ENCODE measurements at places on chromosomes 2 and 18.

GRCh38 chr2:54958717-54959371 is 91.4 kb downstream of the RTN4 start:
- DNase-seq, result no peak

GRCh38 chr2:106956879-106957278 is 70.9 kb upstream of the ST6GAL2 start:
- no peak for DNase-seq

DNA sequence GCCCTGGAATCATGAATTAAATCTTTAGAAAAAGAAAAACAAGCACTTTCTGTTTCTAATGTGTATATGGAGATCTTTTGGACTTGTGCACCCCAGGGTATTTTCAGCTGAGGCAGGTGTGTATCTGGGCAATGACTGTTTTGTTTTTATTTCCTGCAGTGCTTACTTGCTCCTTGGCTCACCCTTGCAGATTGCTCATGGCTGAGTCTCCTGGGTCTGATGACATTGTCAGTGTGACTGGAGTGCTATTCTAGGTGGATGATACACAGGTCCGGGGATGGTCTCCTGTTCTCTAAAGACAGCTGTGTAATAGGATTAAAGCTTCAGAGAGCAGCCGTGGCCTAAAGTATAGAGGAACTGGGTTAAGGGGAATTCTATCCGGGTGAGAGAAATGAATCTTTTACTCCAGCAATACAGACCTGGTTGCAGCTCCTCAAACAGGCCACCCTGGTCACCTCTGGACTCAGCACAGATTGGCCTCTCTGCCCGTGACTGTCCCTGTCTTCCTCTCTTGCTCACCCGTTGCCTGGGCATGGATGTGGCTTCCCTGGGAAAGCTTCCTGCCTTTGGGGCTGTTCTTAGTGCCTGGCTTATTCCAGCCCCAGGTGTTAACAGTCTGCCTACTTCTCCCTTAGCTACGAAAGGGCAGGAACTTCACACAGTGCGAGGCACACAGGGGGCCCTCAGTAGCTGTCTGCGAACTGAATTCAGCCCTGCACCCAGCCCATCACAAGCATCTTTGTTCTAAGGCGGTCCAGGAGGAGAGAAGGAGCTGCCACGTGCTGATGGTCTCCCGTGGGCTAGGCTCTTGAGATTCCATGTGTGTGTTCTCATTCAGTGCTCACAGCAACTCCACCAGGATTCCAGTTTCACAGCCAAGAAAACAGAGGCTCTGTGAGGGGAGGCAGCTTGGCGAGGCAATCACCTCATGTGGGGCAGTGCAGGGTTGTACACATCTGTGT is 84.3 kb downstream of the ACOXL start:
- no peak for DNase-seq

- no peak for DNase-seq
Measured at GRCh38 chr2:134170700-134171099, 83.2 kb upstream of the MGAT5 start.

GRCh38 chr18:62018759-62019041 is 125.9 kb upstream of the RNF152 start:
- DNase-seq, result no peak

GRCh38 chr18:41456831-41457230 is 498.2 kb upstream of the PIK3C3 start:
- no peak for DNase-seq

- DNase-seq, result no peak
Measured at GRCh38 chr2:51971136-51971535, 939.2 kb upstream of the NRXN1 start.

- DNase-seq, result no peak
Measured at GRCh38 chr2:138665937-138666336, 114.3 kb downstream of the NXPH2 start.

DNA sequence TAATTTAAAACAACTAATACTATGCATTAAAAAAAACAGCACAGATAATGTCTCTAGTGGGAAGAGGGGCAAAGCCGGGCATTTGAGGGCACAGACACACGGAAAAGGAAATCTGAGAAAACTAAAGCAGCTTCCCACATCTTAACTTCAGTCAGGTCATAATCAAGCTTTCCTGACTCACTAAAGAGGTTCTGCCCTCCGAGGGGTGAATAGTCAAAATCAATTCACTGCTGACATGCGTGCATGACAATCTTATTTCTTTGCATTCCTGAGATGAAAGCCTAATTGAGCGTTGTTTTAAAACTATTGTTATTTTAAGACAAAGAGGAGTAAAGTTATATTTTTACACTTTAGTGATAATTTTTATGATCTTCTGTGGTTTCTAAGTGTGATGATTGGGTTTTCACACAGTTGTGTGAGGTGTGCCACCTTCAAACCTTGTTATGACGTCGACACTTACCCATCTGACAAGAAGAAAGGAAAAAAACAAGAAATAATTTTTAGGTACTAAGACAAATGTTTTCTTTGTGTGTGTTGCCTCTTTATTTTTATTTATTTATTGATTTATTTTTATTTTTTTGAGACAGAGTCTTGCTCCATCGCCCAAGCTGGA is 90.9 kb downstream of the GATA6 start:
- no peak for DNase-seq

- DNase-seq, result no peak
Measured at GRCh38 chr2:233486357-233486756, 80.2 kb downstream of the USP40 start.

DNA sequence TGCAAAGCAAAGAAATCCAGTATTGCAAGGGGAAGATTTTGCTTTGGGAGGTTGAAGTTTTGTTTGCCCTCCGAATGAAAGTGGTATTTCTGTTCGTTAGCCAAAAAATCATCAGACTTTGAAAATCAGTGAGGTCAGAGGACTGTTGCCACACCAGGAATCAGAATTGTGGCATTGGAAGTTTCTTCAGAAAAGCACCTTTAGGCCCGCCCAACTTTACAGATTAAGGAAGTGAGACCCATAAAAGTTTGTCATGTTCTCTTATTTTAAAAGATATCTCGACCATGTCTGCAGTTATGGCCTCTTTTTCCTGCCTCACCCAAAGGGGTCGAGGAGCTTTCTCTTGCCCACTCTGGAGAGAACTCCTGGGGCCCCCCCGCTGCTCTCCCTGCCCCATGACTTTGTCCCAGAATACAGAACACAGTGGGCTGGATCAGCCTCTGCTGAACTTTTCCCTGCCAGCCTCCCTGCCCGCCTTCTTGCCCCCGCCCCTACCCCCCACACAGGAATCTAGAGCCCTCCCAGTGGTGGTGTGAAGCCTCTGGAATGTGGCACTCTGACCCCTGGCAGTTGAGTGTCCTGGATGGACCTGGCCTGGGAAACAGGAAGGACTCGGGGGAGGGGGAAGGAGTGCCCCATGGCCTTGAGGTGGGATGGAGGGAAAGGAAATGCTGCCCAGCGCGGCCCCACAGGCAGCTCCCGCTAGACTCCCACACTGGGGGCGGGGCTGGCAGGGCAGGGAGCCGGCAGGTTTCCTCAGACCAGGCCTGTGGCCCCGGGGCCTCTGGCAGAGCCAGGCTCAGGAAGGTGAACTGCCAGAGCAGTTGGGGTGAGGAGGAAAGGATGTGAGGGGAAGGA is 25.3 kb downstream of the CRIM1 start:
- DNase-seq, result no peak

DNA sequence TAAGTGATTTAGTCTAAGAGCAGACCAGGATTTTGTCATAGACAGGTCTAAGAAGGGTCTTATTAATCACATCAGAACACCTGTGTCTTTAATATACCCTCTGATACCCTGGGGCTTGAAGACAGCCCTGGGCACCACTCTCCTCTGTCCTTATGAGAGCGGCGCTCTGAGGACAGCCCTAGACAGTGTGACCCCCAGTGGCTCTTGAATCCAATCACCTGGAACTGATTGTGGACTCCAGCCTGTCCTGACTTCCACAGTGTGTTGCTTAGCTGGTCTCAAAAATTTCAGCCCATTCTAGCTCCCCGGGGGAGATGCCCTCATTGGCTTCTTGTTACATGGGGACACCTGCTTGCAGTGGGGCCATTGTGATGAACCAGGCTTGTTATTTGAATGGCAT is 195.8 kb upstream of the SMAD2 start:
- DNase-seq, result no peak

- DNase-seq, result no peak
Measured at GRCh38 chr18:3027370-3027891, 14.5 kb upstream of the LPIN2 start.

All from activated CD8-positive, alpha-beta memory T cell treated with anti-CD3 and anti-CD28 coated beads, Interleukin-2, amount 50 U/mL, for 4 hours (primary cell).